Chondrocyte (in vitro differentiated cells): ENCODE measurements at places on chromosomes 4 and X. TPM values are rescaled to one million over a fixed set of nuclear protein-coding genes. Genes with fewer than 3 reads are reported as not detected.

DNA sequence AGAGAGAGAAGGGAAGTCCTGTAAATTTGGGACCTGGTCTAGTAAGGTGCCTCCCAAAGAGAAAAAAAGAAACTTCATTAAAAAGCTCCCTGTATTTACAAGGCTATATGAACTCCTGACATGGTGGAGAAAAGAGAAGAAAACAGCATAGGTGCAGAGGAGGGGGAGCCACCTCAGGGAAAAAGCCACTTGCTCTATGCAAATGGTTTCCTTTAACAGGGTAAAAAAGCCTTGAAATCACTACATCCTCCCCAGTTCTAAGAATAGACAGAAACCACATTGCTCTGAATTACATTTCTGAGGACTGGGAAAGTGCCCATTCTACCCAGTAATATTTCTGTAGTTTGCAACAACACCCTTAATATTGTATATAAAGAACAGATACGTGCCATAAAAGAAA, 165.5 kb downstream of the KLF8 start:
- no peak for DNase-seq

GRCh38 chr4:148300877-148301276, 141.3 kb downstream of the NR3C2 start:
- DNase-seq: no peak

GRCh38 chr4:121053601-121054143, 18.7 kb downstream of the NDNF start:
- no peak for DNase-seq

GRCh38 chr4:94251094-94251493, 43.4 kb downstream of the SMARCAD1 start:
- no peak for DNase-seq

GRCh38 chrX:46327566-46328115, 217.6 kb downstream of the ZNF674 start:
- no peak for DNase-seq

DNA sequence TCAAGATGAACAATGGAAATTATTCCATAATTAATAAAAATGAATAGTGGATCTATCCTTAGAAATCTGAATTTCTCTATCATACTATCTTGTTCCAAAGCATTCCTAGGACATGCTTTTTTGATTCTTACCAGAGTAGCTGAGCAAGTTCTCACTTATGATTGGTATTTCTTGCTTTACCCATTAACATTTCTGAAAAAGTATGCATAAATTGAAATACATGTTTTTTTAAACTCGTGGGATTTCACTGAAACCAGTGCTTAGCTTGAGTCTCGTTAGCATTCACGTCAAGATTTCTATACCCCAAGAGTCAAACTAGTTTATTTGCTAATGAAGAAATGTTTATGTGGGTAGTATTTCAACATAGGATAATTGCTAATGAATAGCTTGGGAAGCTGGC, 89.0 kb downstream of the ELOVL6 start:
- DNase-seq: no peak

DNA sequence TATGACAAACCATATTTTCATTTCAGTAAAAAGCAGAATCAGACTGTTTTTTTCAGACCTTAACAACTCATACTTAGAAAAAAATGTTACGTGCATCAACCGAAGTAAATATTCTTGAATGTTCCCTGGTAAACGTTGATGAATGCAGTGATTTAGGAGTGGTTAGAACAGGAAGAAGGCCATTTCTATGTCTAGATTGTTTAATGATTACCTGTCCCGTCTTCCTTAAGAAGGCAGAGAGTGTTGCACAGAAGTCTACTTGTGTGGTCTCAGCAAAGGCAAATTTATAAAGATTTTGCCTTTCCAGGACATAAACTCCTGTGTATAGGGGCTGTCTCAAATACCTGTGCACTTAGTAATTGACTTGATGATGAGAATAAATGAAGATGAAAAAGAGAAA, 134.5 kb downstream of the MGST2 start:
- DNase-seq: no peak

- peak; percentile 24 for DNase-seq
Observed at GRCh38 chr4:2925496-2925895, 37.7 kb downstream of the NOP14 start.

DNA sequence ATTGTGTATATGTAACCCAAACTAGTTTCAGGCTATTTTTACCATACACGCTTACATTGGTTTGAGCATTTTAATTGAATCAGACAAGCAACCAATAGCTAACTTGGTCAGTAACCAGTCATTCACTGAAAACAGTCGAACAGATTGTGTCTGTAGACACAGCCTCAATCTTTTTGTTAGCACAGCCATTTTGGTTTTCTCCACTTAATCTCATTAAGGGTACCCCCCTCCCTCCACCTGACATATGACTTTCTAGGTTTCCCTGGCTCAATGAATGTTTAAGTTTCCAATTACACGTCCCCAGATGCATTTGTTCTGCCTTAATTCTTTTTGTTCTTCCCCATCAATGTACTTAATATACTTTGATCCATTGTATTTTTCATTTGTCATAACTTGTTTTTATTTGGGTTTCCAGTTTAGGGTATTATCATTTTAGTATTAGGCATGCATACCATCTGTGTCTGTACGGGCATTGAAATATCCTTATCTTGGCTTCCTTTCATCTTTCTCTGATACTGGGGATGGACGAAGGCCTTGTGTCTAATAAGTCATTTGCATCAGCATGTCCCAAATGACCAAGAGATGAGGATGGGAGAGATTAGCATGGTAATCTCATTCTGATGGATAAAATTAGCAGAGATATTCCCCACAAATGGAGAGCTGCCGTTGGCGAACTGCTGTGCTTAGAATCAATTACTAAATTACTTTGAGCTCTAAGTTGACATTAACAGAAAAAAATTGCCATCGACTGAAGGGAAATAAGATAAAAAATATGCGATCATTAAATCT, 35.9 kb upstream of the PHOX2B start:
- no peak for DNase-seq

DNA sequence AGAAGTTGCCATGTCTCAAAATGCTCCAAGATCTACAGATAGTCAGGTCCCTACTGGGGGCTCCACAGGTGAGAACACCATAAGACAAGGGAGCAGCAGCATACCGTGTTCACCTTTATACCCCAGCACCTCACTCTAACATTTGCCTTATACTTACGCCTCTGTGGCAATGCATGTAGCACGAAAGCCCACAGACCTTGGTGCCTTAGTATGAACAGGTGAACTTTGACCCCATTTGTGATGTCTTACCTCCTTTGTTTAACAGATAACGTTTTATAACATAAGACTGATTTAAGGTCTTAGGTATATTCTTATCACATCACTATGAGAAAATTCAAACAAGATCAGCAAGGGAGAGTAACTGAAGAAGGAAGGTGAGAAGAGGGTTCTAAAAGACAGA, 128.8 kb downstream of the ARX start:
- no peak for DNase-seq

DNA sequence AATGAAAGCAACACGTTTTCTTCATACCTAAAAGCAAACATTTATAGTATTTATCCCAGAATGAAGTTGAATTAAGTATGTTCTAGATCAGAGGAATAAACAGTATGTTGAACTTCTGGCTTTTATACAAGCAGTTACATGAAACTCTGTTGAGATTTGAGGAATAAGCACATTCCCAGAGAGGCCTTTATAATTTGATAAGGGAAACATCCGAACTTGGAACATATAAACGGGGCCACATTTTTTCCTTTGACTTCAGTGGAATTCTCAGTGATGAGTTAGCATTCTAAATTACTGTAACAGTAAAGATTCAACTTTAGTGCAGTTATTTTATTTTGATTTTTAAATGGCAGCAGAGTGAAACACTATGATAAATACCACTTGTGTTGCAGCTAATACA, 119.5 kb downstream of the GLRA3 start:
- no peak for DNase-seq

DNA sequence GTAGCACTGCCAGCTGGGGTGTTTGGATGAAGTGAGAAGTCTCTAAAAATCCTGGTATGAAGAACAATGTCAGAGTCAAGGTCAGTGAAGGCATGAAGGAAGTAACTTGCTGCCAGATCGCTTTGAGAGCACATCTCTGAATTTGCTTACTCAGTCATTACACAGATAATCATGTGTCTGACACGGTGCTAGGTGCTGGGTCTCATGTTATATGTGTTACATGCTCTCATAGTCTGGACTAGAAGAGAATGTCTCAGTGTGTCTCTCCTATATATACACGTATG, 337.9 kb downstream of the ARHGAP10 start:
- DNase-seq: no peak

DNA sequence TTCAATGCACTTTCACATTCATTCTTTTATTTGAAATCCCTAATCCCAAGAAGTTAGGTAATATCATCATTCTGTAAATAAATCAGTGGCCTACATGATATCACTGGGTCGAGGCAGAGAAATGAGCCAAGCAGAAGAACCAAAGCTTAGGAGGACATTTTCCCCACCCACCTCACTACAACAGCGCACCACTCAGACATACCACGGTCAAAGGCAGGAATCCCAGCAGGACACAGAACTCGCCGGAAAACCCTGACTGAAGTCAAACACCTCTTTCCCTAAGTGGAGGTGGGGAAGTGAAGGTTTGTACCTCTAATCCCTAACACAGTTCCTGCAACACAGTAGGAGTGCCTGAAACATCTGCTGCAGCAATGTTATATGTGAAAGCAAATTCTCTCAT, 21.5 kb downstream of the RELL1 start:
- no peak for DNase-seq

GRCh38 chr4:185358514-185358913, 37.2 kb downstream of the LRP2BP start:
- DNase-seq: no peak

DNA sequence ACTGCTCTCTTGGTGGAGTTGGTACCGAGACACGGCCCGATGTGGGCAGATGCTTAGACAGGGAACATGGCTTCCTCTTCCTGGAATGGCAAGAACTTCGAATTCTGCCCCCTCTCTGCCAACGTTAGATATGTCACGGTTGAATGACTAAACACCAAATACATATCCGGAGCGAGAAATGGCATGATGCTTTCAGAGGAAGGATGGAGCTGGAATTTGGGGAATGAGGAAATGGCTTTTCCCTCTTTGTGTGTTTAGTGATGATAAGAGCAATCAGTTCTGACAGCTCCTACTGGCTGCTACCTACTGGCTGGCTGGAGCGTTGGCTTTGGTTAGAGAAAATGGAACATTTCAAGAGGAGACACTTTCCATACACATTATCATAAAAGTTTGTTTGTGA, 140.0 kb downstream of the DHRSX start:
- DNase-seq: no peak

- DNase-seq: no peak
Observed at GRCh38 chr4:8103421-8104390, 54.9 kb downstream of the ABLIM2 start.

GRCh38 chrX:153153516-153153915, 25.6 kb upstream of the MAGEA1 start:
- DNase-seq: no peak

GRCh38 chr4:84547211-84547610, 35.7 kb upstream of the CDS1 start:
- DNase-seq: no peak

- DNase-seq: no peak
Observed at GRCh38 chr4:39263895-39264294, 81.6 kb downstream of the WDR19 start.

GRCh38 chr4:129138810-129139496, 43.0 kb downstream of the C4orf33 start:
- DNase-seq: no peak

- no peak for DNase-seq
Observed at GRCh38 chr4:8182858-8183725, 16.0 kb upstream of the SH3TC1 start.

- no peak for DNase-seq
Observed at GRCh38 chr4:185839770-185840169, 27.8 kb upstream of the SORBS2 start.

DNA sequence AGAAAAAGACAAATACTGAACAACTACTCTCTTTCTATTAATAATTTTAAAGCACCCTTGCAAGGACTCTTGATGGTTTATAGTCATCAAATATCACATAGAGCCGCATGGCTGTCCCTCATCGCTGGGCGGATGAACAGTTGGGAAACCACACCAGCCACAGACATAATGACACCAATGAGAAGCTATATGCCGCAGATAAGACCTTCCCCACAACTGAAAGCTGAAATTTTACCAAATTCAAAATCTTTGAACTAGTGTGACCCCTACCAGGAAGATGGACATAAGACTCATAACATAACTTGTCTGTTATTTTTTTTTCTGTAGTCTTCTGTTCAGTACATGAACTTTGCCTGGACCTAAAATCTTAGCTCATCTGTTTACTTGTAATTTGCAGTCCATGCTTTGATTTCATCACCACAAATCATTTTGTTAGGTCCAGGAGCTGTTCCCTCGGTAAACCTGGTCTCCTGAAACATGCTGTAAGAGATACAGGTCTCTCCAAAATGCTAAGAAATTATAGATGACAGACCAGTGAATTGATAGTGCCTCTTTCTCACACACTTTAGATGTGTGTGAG, 157.3 kb upstream of the RAPGEF2 start:
- DNase-seq: no peak

- no peak for DNase-seq
Observed at GRCh38 chrX:119495734-119496726, 27.8 kb downstream of the SLC25A5 start.

GRCh38 chr4:46442963-46443362, 53.0 kb upstream of the GABRA2 start:
- no peak for DNase-seq

Gene IL13RA1
- total RNA-seq: 64.4 to 70.4 TPM (median 68.2 TPM) in 3 replicates

Gene GPRIN3
- 0.03 to 0.10 TPM (median 0.10 TPM) in 3 replicates for total RNA-seq

Gene RAB39B
- total RNA-seq: 2.0 to 3.1 TPM (median 3.1 TPM) in 3 replicates

Gene HSFX2
- total RNA-seq: not detected in 3 replicates

Gene MMRN1
- not detected in 3 replicates for total RNA-seq

Gene NR0B1
- not detected in 3 replicates for total RNA-seq

Gene TCEAL3
- 40.0 to 40.8 TPM (median 40.2 TPM) in 3 replicates for total RNA-seq

Gene KLF8
- total RNA-seq: 1.2 to 1.4 TPM (median 1.4 TPM) in 3 replicates

Gene RRH
- total RNA-seq: not detected in 3 replicates

Gene MAGEA3
- total RNA-seq: not detected in 3 replicates

Gene TLR2
- total RNA-seq: 1.0 to 1.9 TPM (median 1.7 TPM) in 3 replicates

Gene SPATA4
- 0.49 TPM in 1 of 3 replicates, not detected in the others for total RNA-seq

Gene MAGEA1
- not detected in 3 replicates for total RNA-seq

Gene IGFBP7
- 3,991 to 5,189 TPM (median 5,125 TPM) in 3 replicates for total RNA-seq

Gene RS1
- not detected in 3 replicates for total RNA-seq

Gene FGFBP2
- total RNA-seq: not detected in 3 replicates

Gene CXCR3
- not detected in 3 replicates for total RNA-seq

Gene ZNF711
- total RNA-seq: 6.7 to 7.2 TPM (median 6.7 TPM) in 3 replicates

Gene NDNF
- total RNA-seq: 0.22 to 0.54 TPM (median 0.35 TPM) in 3 replicates
